Stimulated activated CD4-positive, alpha-beta T cell treated with anti-CD3 and anti-CD28 coated beads, Interleukin-2, amount 100 ng/mL, for 24 hours (primary cell): ENCODE measurements at places on chromosomes 7 and 10.
A peak's percentile ranks its signal among the peaks of the same experiment; 100 is the strongest.

- no peak for DNase-seq
Observed at GRCh38 chr10:103667356-103667755, 173.9 kb downstream of the NEURL1 start.

DNA sequence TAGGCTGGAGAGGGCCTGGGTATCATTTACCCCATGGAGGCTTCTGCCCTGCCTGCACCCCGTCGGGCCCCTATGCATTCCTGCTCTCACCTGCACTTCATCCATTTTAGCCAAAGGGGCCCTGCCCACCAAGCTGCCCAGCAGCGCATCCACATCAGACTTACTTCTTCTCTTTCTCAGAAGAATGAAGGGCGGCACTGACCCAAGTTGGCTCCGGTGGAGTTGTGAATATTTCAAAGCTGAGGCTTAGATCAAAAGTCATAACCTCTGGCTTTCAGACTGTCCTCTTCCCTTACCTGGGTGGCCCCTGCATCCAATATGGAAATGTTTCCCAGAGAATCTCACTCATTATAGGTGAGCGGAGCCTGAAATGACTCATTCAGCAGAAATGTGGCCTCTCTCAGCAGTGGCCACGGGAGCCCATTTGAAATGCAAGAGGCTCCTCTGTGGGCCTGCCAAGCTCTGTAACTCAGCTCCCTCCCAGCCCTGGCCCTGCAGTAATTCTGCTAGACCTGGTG, 117.6 kb upstream of the TCF7L2 start:
- DNase-seq = no peak

DNA sequence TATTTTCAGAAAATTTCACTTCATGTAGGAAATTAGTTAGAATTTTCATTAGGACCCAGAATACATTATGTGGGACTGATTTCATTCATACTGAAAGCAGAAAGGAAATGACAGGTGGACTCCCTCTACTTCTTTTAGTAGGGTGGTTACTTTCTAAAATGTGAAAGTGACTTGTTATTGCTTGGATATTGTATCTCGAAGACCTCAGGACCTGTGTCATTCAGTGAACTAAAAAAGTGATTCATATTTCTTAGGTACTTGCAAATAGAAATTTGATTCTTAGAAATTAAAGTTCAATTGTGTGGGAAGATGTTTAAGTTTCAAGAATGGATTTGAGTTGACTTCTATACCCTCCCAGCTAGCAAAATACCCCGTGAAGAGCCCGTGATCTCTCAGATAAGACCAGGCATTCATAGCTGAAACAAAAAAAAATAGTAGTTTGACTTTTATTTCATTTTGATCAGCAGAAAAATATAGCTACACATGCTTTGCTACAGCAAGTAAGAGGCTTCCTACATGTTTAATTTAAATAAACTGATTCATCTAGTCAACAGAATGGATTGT, 1037.1 kb downstream of the GATA3 start:
- peak; percentile 24 for DNase-seq

GRCh38 chr7:102433219-102434038, at the start of gene ORAI2:
ORAI2 (plus strand) TSS chr7:102433575; CDS start chr7:102438957, 5,382 bp downstream.
- DNase-seq = peak; percentile 88

GRCh38 chr7:129401967-129402860, 32.0 kb upstream of the STRIP2 start:
- DNase-seq = peak; percentile 22

- peak; percentile 58 for DNase-seq
Observed at GRCh38 chr7:142603870-142604448, 145.3 kb upstream of the PRSS1 start.

DNA sequence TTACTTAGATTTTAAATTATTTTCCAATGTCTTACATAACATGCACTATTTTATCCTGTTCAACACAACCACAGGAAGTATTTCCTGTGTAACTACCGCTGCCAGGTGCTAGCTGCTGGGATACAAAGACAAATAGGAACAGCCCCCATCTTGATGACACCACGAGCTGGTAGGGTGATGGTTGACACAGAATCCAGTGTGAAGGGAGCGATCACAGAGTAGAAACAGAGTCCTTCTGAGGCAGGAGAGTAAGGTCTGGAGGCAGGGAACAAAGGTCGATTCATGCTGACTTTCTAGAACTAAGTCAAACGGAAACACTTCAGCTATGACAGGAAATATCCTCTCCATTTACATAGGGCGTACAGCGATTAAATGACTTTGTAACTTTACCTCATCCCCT, 232.3 kb downstream of the ADAM12 start:
- DNase-seq = no peak

GRCh38 chr10:62710182-62710581, 94.3 kb upstream of the ADO start:
- no peak for DNase-seq

GRCh38 chr7:143329471-143330170, 13.7 kb downstream of the CLCN1 start:
- DNase-seq = no peak

GRCh38 chr10:67539312-67539711, 156.7 kb downstream of the CTNNA3 start:
- no peak for DNase-seq

- DNase-seq = no peak
Observed at GRCh38 chr10:100151723-100152300, 34.0 kb downstream of the ERLIN1 start.

GRCh38 chr7:155213955-155214740, 83.5 kb upstream of the INSIG1 start:
- no peak for DNase-seq

DNA sequence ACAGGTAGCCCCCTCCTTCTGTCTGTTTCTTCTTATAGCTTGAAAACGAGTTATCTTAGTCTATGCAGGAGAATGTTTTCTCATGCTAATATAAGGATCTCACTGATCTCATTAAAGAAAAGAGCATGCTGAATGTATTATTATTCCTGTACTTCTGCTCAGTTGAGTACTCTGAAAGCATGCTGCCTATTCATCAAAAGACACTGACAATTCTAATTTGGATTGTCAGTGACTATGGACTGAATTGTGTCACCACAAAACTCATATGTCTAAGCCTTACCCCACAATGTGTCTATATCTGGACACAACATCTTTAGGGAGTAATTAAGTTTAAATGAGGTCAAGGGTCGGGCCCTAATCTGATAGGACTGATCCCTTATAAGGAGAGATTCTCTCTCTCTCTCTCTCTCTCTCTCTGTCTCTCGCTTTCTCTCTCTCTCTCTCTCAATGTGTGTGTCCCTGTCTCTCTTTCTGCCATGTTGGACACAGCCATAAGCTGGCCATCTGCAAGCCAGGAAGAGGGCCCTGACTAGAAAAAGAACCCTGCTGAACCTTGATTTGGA, 98.4 kb downstream of the GNAT3 start:
- no peak for DNase-seq

GRCh38 chr10:86371691-86372090, 5.1 kb upstream of the GRID1 start:
- DNase-seq = no peak

DNA sequence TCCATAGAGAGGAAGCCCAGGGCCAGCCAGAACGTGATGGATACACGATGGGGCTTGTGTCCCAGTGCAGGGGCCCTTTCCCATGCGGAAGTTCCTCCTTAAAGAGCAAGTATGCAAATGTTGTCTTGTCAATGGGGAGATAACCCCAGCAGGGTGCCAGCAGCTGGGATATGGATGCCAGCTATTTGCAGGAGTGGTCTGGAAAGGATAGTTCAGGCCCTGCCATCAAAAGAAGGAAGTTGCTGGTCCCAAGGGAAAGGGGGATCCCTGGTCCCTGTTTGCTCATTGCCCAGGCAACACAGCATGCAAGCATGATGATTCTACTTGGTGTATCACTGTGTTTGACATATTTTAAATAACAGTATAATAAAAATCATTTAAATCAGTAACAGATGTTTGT, 73.1 kb upstream of the HECW1 start:
- no peak for DNase-seq

DNA sequence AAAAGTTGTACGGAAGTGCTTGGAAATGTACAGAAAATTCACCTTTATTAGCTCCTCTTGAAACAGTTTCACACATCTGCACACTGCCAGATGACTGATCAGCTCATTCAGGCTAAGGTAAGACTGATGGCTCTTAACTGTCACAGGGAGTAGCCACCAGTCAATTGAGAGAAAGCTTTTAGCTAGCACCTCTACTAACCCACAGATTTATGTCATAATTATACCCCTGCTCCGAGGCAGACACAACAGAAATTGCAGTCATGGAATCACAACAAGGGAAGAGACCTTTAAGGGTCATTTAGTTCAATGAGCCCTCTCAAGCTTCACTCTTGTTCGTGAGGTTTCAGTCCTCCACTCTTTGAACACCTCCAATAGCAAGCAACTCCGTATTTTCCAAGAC, 235.4 kb downstream of the TRIL start:
- no peak for DNase-seq

GRCh38 chr10:42932116-42932515, 144.8 kb upstream of the RET start:
- DNase-seq = no peak

DNA sequence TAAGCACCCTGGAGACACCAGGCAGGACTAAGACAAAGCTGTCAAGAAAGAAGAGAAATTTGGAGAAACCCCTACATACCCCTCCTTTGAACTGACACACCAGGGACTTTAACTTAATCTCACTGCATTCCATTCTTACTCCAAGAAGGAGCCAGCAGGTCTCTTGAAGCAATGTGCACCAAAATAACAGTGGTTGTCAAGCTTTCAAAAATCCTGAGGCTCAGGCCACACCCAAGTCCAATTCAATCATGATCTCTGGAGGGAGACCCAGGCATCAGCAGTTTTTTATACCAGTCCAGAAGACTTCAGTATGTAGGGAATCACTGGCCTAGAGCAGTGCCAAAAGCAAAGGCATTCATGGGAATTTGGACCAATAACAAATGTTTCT, 6.8 kb downstream of the SLC25A13 start:
- no peak for DNase-seq

DNA sequence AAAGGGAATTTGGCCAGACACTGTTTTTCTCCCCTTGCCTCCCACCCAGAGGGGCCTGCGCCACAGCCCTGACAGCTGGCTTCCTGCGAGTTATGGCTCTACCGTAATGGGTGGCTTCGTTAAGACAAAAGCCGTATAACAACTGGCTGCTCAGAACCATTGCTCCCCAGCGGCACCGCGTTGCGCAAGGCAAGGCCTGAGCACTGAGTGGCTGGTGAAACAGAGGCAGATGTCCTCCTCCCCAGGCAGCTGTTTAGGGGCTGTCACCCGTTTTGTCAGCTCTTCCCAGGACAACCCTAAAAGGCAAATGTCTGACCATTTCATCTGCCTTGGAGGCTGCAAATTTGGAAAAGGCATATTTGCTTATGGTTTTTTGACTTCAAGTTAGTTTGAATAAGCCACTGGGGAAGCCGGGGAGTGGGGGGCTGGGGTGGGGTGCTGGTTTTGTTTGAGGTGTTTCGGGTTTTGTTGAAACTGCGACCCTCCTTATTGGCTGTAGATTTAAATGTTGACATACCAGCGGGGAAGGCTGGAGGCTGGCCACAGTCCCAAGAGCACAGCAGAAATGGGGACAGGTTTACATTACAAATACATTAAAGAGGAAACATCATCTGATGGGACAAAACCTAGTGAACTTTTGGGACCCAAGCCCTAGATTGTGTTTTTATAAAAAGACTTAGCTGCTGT, 681 bp upstream of the SPOCK2 start:
- DNase-seq = peak; percentile 64

- no peak for DNase-seq
Observed at GRCh38 chr7:32059289-32060011, 10.8 kb downstream of the PDE1C start.

GRCh38 chr7:106552645-106553445, 108.1 kb downstream of the CCDC71L start:
- no peak for DNase-seq

DNA sequence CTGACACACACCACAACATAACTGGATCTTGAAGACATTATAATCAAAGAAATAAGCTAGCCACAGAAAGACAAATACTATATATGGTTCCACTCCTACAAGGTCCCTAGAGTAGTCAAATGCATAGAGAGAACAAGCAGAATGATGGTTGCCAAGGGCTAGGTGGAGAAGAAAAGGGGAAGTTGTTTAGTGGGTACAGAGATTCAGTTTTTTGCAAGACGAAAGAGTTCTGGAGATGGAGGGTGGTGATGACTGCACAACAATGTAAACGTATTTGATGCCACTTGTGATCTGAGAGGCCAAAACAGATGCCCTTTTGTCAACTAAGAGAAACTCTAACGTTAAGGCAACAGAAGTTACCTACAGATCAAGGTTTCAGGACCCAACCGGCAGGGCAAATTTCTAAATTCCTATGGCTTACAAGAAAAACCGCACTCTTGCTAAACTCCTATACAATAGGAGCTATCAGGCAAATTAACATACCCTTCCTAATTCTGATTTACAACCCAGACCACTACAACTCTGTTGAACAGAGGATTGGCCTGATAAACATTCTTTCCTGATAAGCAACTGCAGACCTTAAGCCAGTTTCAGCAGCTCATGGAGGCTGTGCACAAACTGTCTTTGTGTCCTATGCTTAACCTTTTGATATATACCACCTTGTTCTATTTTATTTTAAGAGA, 69.0 kb downstream of the FAM107B start:
- DNase-seq = no peak

DNA sequence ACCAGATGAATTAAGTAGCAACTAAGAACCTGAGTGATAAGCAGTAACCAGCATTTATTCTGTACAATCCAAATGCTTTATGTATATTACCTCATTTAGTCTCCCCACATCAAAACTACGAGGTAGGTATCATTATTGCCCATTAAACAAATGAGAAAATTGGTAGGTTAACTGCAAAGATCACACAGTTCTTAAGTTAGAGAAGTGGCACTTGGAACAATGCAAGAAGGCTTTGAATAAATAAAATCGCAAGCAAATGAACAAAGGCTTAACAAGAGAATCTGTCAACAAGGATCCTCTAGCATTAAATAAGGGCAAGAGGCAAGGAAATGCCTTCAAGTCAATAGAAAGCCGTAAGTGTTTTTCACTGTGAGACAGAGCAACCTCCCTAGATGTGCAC, 70.2 kb downstream of the USP6NL start:
- no peak for DNase-seq

GRCh38 chr10:24503461-24504320, 220.0 kb downstream of the ARHGAP21 start:
- DNase-seq = peak; percentile 38

DNA sequence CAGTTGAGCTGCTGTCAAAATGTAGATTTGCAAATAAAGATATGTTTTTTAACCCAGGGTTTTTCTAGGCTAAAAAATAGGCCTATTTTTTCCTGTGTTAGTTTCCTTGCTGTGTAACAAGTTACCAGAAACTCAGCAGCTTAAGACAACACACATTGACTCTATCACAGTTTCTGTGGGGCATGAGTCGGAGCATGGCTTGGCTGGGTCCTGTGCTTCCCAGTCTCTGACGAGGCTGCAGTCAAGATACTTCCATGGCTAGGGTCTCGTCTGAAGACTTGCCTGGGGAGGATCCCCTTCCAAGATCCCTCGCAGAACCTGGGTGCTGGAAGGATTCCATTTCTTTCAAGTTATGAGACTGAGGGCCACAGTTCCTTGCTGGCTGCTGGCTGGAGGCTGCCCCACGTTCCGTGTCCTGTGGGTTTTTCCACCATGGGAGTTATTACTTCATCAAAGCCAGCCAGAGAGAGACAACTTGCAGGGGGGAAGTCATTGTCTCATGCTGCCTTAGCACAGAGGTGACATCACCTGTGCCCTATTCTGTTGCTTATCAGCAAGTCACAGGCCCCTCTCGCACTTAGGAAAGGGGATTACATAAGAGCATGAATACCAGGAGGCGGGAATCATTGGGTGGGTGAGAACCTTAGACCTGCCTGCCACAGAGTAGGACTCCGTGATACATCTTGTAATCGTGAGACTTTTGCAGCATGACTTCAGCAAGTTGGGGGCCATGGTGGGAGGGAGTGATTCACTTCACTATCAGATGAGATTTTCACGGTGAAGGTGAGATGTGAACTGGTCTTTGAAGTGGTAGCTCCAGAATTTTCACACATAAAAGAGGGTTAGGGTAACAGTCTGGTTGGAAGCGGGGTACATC, 77.9 kb downstream of the CCNY start:
- peak; percentile 22 for DNase-seq
